ENCODE measurements at places on chromosomes 4 and X.

DNA sequence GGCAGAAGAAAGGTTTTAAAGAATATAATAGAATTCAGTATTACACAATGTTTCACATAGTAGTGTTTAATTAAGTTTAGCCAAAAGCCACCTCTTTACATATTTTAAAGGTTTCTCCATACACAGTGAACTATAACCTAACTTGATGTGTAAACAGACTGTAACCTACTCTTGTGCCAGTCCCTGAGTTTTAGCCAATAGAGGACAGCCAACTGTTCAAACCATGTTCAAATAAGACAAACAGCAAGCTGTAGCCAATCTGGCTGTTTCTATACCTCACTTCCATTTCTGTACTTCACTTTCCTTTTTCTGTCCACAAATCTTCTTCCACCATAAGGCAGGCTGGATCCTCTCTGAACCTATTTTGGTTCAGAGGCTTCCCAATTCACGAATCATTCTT lies 65.2 kb downstream of the TEX13C start:
- DNase-seq: no peak

GRCh38 chr4:47744253-47744652 lies 93.6 kb downstream of the CORIN start:
- no peak for DNase-seq

GRCh38 chr4:101315041-101315440 lies 32.3 kb downstream of the PPP3CA start:
- no peak for DNase-seq

DNA sequence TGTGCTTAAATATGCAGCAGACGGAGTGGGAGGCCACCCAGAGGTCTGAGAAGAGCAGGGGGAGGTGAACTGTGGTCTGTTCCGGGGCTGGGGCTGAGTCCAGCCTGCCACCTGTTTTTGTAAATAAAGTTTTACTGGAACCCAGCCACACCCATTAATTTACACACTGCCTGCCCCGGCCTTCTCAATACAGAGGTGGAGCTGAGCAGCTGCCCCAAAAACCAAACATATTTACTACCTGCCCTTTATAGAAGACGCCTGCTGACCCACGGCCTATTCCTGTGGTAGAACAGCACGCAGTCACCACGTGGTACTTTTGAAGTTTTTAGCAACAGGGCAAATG lies 45.9 kb downstream of the FGFRL1 start:
- no peak for DNase-seq

GRCh38 chr4:76726631-76727030 lies 171.3 kb downstream of the SOWAHB start:
- DNase-seq: no peak

DNA sequence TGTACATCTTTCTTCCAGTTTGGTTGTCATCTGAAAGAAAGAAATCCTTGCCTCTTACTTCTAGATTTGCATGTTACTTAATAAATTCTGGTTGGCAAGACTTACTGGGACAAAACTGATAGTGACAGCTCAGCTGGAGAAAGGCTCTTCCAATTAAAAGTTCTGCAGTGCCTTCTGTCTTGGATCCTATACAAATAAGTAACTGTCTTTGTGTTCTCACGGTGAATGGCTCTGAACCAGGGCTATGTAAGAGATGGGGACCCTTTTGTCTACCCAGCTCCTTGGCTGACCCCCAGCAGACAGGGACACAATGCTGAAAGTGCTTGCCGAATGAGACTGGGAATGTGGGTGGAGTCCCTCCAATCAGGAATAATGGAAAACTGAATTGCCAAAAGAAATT lies 89.5 kb downstream of the AASDH start:
- no peak for DNase-seq

DNA sequence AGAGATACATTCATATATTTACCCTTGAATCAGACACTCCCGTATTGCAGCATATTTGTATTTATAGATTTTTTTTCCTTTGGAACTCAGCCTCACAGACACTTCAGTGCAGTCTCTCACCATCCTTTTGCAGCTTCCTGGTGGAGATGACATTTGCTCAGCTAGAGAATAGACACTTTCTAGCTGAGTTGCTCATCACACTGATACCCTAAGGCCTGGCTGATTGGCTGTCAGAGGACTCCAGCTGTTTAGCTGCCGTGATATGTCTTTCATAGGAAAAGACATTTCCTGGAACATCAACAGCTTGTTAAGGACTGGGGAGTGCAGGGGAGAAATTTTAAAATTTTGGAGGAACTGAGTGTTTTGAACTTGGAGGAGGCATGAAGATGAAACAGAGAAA lies 429.6 kb downstream of the SMARCA1 start:
- DNase-seq: no peak

GRCh38 chr4:123587983-123588494 lies 191.4 kb downstream of the SPRY1 start:
- DNase-seq: no peak

DNA sequence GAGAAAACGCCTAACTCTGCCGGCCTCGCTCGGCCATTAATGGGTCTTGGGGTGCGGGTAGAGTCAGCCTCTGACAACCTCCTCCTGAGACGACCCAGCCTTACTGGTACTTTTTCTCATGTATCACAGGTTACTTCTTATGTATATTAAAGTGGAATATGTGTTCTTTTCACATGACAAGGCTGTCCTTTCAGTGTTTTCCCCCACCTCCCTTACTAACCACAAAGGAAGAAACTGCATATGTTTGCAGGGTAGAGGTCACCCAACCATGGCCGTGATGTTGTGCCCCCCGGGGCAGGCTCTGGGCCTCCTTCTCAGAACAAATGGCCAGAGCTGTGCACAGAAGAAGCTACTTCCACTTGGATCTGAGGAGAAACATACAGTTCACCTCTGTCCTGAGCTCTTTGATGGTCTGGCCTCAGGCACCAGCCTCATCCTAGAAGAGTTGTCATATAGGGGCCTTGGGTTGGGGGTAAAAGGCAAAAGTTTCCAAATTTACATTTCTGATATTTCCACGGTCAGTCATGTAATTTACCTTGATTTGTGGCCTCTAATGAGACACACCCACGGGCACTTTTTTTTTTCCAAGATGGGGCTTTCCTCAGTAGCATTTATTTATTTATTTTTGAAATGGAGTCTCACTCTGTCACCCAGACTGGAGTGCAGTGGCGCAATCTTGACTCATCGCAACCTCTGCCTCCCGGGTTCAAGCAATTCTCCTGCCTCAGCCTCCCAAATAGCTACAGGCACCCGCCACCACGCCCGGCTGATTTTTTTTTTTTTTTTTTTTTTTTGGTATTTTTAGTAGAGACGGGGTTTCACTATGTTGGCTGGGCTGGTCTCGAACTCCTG lies 1.9 kb downstream of the SOWAHD start:
- no peak for DNase-seq

DNA sequence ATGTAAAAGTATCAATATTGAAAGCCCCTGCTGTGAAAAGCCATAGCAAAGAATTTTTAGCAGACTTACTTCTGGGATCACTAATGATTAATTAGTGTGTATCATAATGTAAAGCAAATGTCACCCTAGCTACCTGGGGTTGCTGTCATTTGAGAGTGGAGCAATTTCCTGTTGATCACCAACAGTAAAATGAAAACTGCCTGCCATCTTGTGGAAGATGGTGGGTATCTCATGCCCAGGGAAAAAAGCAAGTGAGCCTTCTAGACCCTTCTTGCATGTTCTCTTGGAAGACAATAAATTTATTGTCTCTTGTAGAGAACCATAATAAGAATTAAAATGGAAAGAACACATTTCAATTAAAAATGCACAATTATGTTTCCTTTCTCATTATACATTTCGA lies 360.2 kb downstream of the ZIC3 start:
- no peak for DNase-seq
